ENCODE measurements at places on chromosomes 11 and 22.

GRCh38 chr11:16986434-16987204 is 27.6 kb downstream of the PLEKHA7 start:
- DNase-seq = peak; percentile 3

- no peak for DNase-seq
Observed at GRCh38 chr22:20213833-20214708, 54.0 kb downstream of the RTN4R start.

DNA sequence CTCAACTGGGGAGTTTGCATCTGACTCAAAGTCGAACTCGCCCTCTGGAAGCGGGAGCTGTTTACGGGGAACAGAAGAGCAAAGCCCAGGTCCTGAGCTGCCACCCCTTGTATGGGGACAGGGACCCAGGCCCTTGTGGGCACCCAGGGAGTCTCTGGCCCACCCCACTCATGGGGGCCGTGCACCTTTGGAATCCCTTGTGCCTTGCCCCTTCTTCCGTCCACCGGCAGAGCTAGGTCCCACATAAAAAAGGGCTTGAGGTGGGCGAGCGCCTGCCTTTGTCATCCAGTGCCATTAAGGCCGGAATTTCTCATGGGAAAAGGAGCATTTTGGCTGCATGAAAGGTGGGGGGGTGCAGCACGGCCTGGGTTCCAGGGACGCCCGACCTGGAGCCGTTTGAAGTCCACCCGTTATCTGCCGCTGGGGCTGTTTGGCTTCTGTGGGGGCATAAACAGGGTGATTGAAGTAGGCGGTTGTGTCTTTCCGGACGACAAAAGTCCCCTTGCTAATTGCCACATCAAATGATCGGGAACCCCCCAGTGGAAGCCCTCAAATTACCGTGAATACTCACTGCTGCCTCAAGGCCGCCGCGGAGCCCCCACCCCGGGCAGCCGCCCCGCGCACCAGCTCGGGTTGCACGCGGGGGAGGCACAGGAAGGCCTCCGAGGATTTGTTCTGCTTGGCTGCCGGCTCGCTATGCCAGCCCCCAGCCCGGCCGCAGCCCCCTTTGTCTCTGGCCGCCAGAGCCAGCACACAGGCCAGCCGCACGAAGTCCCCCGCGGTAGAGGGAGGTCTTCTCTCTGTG is 49.0 kb upstream of the FGF3 start:
- DNase-seq = no peak

GRCh38 chr22:38155703-38156102 is 25.9 kb downstream of the PLA2G6 start:
- no peak for DNase-seq

DNA sequence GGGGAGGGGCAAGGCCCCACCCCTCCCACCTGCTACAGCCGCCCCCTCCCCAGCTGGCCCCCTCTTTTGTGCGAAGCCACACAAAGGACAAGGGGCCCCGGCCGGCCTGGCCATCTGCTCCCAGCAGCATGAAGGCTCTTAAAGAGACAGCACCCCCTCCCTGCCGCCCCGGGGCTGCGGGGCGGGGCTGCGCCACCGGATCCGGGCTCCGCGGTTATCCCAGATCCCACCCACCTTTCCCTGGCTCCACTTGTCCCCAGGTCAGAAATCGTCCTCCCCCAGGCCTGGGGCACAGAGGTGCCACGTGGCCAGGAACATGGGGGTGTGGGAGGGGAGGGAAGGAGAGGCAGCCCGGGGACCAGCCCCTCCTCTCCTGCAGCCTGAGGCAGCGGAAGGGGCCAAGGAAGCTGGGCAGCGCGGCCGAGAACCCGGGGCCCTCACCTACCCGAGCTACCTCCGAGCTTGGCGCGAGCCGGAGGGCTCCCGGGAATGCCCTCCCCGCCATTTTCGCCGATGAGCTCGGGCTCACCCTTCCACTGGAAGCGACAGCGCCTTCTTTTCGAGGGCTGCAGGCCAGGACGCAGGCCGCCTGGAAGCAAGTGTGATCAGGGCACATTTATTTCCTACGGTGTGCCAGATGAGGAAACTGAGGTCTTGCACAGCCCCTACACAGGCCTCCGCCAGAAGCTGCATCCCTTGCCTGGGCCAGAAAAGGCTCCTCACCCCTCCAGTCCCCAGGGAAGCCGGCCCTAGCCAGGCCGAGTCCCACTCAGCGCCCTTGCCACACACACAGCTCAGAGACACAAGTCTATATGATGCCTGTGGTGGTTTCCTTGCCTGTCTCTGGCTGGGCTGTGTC is 2.5 kb upstream of the RCOR2 start:
- no peak for DNase-seq

DNA sequence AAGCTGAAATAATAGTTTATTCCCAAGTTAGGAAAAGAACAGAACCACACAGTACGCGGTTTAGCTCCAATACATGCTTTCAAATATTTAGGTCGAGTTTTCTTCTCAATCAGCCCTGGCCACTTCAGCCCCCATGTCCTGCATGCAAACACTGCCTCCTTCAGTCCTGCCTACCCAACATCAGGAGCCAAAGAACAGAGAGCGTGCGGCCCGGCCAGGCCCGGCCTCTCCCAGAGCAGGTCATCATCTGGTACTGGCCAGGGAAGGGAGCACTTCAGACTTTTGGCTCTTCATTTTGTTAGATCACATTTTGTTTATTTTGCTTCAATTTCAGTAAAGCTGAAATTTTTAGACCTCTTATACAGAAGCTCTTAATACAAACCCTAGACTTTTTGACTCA is 6.7 kb downstream of the BRD1 start:
- DNase-seq = no peak

GRCh38 chr11:44748606-44749005 is 21.8 kb downstream of the TSPAN18 start:
- DNase-seq = no peak

GRCh38 chr11:1854132-1854948 is 1.5 kb downstream of the LSP1 start:
- no peak for DNase-seq

- DNase-seq = no peak
Observed at GRCh38 chr11:86950661-86950995, 4.6 kb downstream of the FZD4 start.
